ENCODE measurements at places on chromosomes 1 and 21. TPM values are rescaled to one million over a fixed set of nuclear protein-coding genes. Genes with fewer than 3 reads are reported as not detected.

- peak; percentile 61 for DNase-seq
These were observed 101.8 kb downstream of the PRDM16 start for GRCh38 chr1:3170561-3171453.

DNA sequence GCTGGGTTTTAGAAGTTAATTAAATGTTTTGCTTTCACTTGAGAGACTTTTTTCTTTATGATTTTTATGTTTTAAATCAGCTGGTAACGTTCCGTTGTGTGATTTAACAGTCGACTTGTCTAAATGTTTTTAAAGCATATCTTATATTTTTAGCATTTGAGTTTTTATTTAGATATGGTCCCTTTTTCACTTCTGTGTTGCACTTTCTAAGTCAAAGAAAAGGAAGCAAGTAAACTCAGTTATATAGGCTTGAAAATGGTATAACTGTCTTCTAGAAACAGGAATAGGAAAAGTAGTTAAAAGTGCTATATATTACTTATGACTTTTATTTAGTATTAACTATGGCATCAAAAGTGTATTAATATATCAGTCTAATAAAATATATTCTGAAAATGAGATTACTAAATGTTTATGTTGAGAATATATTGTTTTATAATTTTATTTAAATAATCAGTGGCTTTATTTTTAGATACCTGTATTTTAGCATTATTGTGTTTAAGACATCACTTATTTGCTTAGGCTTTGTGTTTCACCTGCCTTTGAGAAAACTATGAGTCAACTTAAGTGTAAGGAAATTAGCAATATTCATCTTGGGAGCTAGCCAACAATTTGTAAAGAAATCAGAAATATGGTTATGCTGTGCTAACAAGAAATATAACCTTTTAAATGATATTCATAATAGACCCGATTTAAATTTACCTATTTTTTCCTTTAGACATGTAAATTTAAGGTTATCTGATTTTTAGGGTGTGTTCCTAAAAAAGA, 60.5 kb downstream of the RABGAP1L start:
- DNase-seq, result no peak

DNA sequence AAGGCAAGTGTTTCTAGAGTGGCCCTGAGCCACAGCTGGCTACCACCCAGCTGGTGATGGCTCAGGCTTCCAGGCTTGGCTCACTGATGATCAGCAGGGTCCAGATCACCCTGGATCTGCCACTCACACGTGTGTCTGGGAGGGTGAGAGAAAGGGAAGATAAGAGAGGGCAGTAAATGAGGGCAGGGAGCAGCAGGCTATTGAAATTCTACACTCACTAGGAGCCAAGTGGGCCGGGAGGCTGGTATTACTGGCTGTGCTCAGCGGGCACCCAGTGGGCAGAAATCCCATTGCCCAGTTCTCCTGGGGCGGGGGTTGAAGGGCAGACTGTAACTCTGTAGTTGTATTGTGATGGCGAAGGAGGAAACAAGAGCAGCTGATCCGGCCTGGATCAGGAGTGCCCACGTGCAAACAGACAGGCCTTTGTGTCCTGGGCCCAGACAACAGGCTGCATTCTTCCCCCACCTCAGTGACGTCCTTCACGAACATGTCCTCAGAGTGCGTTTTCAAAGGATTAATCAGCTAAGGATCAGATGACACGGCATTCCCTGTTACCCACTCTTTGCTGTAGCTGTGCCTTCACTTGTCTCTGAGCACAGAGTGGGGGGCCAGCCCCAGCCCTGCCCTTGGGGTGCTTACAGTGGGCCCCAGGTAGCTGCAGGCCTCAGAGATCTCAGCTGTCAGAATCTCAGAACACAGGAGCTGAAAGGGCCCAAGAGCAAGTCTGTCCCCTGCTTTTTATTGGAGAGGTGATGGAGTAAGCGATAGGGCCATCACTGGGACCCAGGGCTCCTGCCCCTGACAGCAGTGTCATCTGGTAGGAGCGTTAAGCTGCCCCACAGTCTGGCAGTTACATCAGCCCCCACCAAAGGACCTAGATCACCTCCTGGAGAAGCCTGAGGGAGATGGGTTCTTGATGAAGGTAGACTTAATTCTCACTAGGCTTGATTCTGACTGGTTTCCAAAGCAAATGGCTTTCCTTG, 60.5 kb downstream of the ATP1A1 start:
- no peak for DNase-seq

GRCh38 chr1:30264672-30265025, 458.7 kb downstream of the MATN1 start:
- DNase-seq, result no peak

CTSE gene
- 0.10 TPM for polyA plus RNA-seq

GRCh38 chr1:160744852-160745520, 5.9 kb downstream of the SLAMF7 start:
- no peak for DNase-seq

CD46 gene
- 350 TPM for polyA plus RNA-seq

- no peak for DNase-seq
These were observed 4.9 kb downstream of the PBX1 start for GRCh38 chr1:164563721-164564360.

PTGS2 gene
- polyA plus RNA-seq, result 1.3 TPM

DNA sequence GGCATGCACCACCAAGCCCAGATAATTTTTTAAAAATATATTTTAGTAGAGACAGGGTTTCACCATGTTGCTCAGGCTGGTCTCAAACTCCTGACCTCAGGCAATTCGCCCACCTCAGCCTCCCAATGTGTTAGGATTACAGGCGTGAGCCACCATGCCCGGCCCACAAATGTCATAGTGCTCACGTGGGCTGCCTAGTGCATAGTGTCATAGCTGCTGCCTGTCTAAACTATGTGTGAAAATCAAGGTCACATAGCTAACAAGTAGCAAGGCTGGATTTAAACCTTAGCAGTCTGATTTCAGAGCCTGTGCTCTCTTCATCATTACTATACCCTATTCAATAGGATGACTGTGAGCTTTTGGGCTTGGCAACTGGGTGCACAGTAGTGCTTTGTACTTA, 10.3 kb downstream of the C1orf141 start:
- DNase-seq, result no peak

GRCh38 chr1:219419065-219419464, 193.8 kb downstream of the ZC3H11B start:
- DNase-seq, result no peak

- no peak for DNase-seq
These were observed 13.8 kb downstream of the ECHDC2 start for GRCh38 chr1:52907812-52908153.

- DNase-seq, result no peak
These were observed 477.1 kb upstream of the NEGR1 start for GRCh38 chr1:72759486-72759885.

DNA sequence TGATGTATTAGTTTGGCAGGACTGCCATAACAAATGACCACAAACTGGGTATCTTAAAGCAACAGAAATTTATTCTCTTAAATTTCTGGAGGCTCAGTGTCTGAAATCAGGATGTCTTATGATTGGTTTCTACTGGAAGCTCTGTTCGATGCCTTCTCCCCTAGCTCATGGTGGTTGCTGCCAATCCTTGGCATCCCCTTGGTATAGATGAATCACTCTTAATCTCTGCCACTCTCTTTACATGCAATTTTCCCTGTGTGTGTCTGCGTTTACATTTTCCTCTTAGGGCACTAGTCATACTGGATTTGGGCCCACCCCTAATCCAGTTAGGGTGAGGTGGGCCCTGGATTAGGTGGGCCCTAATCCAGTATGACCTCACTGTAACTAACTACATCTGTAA, 54.7 kb upstream of the MPC2 start:
- no peak for DNase-seq

SLAMF1 gene
- 0.09 TPM for polyA plus RNA-seq

HSD3B2 gene
- 1.9 TPM for polyA plus RNA-seq

GRCh38 chr1:6389971-6390370, 3.6 kb downstream of the ACOT7 start:
- DNase-seq, result no peak

DNA sequence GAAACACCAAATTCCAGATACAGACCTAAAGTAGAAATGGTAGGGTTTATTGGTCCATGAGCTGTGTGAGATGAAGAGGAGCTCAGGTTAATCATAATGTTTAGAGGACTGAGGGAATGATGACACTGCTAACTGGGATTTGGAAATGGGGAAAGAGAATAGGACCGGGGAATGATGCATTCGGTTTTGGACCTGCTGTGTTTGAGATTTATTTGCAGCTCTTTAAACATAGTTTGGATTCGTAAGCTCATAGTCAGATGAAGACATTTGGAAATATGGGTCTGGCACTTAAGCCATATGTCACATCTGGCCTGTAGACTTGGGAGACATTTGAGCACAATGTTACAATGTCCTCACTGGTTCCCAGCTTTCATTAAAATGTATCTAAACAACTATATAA, 127.9 kb upstream of the DUSP10 start:
- no peak for DNase-seq

DNA sequence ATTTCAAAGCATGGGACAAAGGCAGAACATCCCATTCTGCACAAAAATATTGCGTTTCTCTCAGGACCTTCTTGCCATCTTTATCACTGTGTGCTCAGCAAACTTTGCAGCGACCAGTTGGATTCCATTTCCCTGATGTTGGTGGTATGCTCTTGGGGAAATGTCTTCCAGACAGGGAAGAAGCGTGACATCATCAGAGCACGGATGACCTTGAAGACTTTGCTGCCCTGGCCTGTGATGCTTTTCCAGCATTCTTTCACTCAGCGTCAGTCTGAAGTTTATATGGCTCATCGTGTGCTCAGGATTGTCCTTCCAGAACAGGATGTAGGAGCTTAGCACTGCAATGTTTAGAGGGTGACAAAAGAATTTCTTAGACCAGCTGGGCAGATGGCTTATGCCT, 131.4 kb upstream of the F3 start:
- DNase-seq, result no peak

DNA sequence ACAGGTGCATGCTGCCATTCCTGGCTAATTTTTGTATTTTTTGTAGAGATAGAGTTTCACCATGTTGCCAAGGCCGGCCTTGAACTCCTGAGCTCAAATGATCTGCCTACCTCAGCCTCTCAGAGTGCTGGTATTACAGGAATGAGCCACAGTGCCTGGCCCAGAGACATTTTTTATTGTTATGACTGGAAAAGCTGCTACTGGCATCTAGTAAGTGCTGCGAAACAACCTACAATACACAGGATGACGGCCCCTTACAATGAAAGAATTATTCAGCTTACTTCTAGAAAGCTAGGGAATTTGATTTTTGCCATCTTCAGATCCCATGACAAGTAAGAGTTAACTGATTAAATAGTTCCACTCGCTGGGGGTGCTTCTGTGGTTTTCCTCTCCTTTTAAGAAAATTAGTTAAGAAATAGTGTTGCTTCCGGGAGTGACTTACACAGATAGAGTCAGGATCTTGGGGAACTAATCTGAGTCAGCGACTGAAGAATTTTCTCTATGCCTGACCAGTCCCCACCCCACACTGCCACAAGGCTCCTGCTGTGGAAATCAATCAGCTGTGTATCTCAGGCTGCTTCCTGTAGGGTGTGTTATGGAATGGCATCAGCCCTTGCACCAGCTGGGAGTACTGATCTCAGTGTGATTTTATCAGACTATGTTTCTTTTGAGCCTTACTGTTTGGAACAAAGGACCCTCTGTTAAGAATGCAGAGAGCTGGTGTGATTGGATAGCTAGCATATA, 93.0 kb upstream of the BMP8A start:
- DNase-seq, result no peak

ENAH gene
- polyA plus RNA-seq, result 103 TPM

GRCh38 chr21:31558962-31559367, 100.5 kb upstream of the SOD1 start:
- peak; percentile 93 for DNase-seq

DNA sequence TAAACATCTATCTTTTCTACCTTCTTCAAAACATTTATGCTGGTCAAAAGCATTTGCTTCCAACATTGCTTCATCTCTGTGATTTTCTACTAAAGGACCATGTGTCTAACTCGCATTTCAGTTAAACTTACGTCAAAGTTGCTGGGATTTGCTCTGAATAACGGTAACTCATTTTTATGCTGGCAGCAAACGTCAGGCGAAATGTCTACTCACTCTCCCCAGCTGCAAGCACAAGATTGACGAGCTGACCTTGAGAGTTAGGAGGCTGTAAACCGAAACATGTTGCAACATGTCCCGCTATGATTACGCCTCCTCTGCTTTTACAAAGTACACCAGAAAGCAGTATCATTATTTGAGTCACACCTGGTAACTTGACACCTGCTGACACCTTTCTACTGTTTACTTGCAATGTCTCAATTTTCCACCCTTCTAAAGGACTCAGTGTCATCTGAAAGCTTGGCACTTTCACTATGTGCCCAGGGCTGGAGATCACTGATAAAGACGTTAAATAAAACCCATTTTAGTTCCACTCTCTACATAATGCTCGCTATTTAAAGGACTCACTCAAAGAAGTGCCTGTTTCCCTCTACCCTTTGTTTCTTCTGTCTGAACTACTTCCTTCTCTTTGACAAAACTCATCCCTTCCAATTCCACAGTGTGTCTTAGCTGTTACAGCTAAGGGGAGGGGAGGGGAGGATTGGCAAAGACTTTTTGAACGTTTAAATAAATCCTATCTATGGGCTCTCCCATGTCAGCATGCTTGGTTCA, 111.9 kb downstream of the PTPN14 start:
- peak; percentile 44 for DNase-seq

OSCP1 gene
- polyA plus RNA-seq, result 22.6 TPM

DNA sequence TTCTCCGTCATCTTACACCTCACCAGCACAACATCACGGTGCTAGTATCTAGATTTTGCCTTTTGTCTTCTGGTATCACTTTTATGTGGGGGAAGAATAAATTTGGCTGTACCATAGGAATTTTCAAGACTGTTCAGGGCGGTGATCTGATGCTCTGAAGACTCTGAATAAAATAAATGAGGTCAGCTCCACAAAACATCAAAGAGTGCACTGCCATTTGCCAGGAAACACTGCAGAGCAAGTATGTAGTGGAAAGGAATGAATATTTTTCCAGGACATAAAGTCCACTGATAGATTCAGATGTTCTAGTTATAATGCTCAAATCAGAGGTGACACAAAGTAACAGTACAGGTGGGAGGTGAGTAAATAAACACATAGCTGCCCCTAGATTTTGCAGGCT, 56.3 kb downstream of the ZP4 start:
- DNase-seq, result no peak

PHC2 gene
- polyA plus RNA-seq, result 121 TPM

All from renal cortex interstitium (tissue), 15 donors.